ENCODE measurements at places on chromosomes 12 and 14.

DNA sequence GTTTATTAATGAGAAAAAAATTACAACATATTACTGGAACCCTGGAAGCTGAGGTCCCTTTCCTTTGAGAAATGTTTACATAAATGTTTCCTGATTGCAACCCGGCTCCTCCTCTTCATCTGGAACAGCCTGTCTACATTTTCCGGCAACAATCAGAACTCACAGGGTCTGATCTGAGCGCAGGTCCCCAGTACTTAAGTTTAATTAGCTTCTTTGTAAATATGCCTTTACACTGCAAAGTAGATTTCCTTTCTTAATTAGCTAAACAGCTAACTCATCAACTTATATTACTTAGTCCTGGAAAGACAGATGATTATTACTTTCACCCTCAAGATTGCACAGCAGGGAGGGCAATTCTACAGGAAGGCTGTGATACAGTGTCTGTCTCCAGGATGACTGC is 213.0 kb downstream of the MON2 start:
- DNase-seq, result no peak

GRCh38 chr12:12167847-12168246 is 97.1 kb downstream of the BCL2L14 start:
- DNase-seq, result no peak

DNA sequence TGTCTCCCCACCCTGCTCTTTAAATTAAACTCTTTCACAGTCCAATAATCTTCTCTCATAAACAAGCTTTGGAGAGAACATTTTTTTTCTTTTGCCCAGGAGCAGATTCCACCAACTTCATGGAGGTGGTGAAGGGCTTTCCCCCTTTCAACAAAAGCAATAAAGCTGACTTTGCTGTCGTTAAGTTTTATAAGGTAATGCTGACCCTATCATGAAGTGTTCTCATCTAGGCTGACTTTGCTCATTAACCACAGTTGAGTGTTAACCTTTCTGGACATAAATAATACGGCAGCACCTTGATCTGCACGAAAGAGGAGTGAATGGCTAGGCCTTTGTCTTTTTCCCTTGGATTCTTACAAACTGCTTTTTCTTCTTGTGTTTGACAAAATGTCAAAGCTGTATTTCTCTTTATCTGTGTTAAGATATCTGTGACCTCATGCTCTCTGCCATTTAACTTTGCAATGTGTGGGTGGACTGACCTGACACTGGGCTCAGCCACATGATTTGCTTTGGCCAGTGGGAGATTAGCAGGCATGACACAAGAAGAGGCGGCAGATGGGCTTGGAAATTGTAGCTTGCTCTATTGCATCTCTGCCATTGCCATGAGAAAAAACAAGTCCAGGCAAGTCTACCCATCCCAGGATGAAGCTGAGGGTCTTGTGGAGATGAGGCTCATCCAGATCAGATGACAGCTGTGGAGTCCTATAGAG is 470.9 kb upstream of the CCDC196 start:
- DNase-seq, result no peak

GRCh38 chr14:33432407-33433023 is 493.8 kb downstream of the NPAS3 start:
- DNase-seq, result peak; percentile 10

- no peak for DNase-seq
Observed at GRCh38 chr14:95452176-95452892, 64.1 kb downstream of the SYNE3 start.
